GM13976 (cell line): ENCODE measurements at places on chromosomes 7 and 10.
A peak's percentile ranks its signal among the peaks of the same experiment; 100 is the strongest.

DNA sequence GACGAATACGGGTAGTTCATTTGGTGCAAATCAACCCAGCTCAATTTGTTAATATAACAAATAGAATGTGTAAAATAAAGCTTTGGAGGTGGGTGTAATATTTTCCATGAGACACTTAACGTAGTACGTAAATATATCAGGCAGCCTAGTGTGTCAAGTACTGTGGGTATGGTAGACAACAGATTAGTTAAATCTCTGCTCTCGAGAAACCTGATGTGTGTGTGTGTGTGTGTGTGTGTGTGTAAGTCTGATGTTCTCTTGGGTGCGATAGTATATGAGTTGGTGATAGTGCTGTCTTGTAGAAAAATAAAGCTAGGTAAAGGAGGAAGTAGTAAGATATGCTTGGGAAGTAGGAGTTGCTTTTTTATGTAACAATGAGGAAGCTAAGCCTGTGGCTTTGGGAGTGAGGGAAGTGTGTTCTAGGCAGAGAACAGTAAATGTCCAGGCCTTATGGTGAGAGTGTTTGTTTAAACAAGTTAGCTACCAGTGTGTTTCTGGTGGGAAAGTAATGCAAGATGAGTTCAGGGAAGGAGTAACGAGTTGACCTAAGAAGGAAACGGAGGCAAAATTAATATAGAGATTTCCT is 26.1 kb downstream of the WAC start:
- DNase-seq, result no peak

GRCh38 chr10:110671788-110672579 is 27.8 kb downstream of the RBM20 start:
- DNase-seq, result peak; percentile 91

DNA sequence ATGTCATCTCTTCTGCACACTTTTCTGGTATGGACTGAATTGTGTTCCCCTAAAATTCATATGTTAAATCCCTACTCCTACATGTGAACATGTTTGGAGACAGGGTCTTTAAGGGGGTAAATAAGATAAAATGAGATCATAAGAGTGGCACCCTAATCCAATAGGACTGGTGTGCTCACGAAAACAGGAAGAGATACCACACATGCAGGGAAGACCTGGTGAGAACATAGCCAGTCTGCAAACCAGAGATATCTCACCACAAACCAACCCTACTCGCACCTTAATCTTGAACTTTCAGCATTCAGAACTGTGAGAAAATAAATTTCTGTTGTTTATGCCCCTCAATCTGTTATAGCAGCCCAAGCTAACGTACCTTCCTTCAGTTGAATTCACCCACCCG is 51.8 kb downstream of the VWDE start:
- no peak for DNase-seq

DNA sequence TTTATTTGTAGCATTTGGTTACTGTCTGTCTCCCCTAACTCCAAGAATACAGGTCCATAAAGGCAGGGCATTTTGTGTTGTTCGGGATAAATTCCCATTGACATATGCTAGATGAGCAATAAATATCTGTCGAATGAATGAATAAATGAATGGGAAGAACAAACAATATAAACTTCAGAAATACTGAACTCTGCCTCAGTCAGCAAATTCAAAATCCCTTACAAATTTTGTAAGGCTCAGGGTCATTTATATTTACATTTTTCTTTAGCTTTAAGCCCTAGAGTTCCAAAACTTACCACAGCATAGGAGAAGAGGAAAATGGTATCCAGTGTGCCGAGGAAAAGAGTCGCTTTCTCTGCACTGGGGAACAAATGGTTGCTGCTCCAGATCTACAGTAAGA is 29.0 kb downstream of the SLC37A3 start:
- DNase-seq, result no peak

DNA sequence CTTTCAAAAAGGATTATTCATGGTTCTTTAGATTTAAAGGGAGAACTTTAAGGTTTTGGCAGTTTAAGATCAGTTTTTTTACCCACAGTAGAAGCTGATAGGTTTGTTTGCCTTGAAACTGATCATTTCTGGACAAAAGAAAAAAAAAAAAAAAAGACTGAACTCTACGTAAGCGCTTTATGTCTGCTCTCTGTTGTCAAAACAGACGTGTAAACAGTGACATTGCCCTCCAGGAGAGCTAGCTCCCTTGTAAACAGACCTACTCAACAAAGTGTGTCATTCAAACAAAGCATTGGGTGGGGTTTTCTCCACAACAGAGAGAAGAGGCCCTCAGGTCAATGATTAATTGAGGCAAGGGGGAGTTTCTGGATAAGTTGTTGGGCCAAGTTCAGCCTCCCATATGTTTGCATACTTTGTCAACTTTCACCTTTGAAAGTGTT is 568.1 kb upstream of the LRRN3 start:
- DNase-seq, result no peak
